ENCODE measurements at places on chromosomes 2 and 18. TPM values are rescaled to one million over a fixed set of nuclear protein-coding genes. Genes with fewer than 3 reads are reported as not detected.

The PARD3B gene
- 19.1 TPM for total RNA-seq

The CNDP1 gene
- total RNA-seq = not detected

The PDE11A gene
- total RNA-seq = under 0.01 TPM

The TLX2 gene
- total RNA-seq = not detected

The R3HDM1 gene
- total RNA-seq = 4.3 TPM
